ENCODE measurements at places on chromosomes 7 and 10. TPM values are rescaled to one million over a fixed set of nuclear protein-coding genes. Genes with fewer than 3 reads are reported as not detected.

Gene GJD4
- not detected for total RNA-seq

Gene HOXA1
- total RNA-seq: 5.8 TPM

Gene INTS15
- 21.1 TPM for total RNA-seq

Gene CPVL
- total RNA-seq: 2.7 TPM

DNA sequence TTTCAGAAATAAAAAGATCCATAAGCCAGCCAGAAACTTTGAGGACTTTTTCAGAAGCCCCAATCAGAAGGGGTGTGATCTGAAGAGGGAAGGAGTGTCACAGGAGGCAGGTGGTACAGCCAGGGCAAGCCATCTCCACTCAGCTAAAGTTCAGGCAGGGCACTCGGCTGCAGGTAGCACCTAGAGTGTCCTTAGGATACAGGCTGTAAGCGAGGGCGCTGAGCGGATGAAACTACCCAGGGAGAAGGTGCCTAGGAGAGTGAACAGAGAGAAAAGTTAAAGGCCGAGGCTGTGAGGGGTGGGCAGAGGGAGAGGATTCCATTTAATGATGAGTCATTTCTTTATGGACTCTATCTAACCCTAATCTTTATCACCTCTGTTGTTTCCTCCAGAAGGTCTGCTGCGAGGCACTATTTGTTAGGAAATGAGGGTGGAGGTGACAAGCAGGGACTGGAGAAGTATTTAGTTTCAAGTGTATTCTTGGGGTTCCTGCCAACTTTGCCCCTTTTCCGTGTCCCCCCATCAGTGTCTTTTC, 29.8 kb upstream of the ZCCHC24 start:
- H3K27me3 ChIP-seq: no peaks in the 10 kb centered on the region
- no peaks in the 10 kb centered on the region for H3K36me3 ChIP-seq
- no peak overlapping the region for H3K27ac ChIP-seq
- H3K4me3 ChIP-seq: no peak overlapping the region
- no peaks in the 10 kb centered on the region for H3K4me1 ChIP-seq

GRCh38 chr7:141558544-141559183, 7.5 kb downstream of the AGK start:
- no peak for DNase-seq
- H3K36me3 ChIP-seq: peaks cover 62% of the 10 kb centered on the region
- no peak overlapping the region for H3K4me3 ChIP-seq
- H3K4me1 ChIP-seq: peaks cover 11% of the 10 kb centered on the region
- H3K27me3 ChIP-seq: no peaks in the 10 kb centered on the region

- H3K4me3 ChIP-seq: peak overlapping the region; percentile 80
- peaks cover 19% of the 10 kb centered on the region for H3K4me1 ChIP-seq
- no peak for DNase-seq
- no peak overlapping the region for H3K27ac ChIP-seq
These were observed 1.1 kb downstream of the SNX13 start for GRCh38 chr7:17939211-17939605.

GRCh38 chr7:13982940-13983677, 6.4 kb downstream of the ETV1 start:
- H3K27me3 ChIP-seq: no peaks in the 10 kb centered on the region
- DNase-seq: no peak
- no peak overlapping the region for H3K4me3 ChIP-seq
- peaks cover 26% of the 10 kb centered on the region for H3K4me1 ChIP-seq
- H3K27ac ChIP-seq: no peak overlapping the region
- H3K36me3 ChIP-seq: no peaks in the 10 kb centered on the region

DNA sequence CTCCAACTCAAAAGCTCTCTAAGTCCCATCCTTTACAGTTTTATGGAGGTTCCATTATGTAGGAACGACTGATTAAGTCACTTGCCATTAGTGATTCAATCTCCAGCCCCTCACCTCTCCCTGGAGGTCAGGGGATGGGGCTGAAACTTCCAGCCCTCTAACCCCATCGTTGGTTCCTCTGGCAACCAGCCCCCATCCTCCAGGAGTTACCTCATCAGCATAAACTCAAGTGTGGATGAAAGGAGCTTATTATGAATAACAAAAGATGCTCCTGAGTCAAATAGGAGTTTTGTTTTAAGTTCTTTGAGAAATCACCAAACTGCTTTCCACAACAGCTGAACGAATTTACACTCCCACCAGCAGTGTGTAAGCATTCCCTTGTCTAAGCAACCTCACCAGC, 494.3 kb upstream of the AUTS2 start:
- no peak for DNase-seq
- H3K36me3 ChIP-seq: no peaks in the 10 kb centered on the region

DNA sequence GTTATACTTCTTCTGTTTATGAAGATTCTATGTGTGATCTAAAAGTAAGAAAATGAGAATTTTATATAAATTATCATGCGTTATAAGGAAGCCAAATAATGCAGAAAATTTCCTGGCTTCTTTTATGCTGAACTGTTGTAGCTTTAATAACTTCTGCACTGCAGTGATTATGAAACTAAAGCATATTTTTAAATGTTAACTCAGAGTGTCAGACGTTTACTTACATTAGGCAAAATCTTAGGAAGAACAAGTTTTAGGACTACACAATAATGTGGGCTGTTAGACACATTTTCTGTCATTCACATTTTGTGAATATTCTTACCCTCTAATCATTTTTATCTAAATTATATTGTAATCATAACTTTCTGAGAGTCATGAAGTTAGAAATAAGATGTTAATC, 22.0 kb downstream of the GRM3 start:
- H3K4me1 ChIP-seq: no peaks in the 10 kb centered on the region
- H3K36me3 ChIP-seq: no peaks in the 10 kb centered on the region
- H3K27ac ChIP-seq: no peak overlapping the region
- no peaks in the 10 kb centered on the region for H3K27me3 ChIP-seq

- H3K36me3 ChIP-seq: no peaks in the 10 kb centered on the region
- H3K4me3 ChIP-seq: no peak overlapping the region
- peaks cover 4% of the 10 kb centered on the region for H3K27me3 ChIP-seq
- no peaks in the 10 kb centered on the region for H3K4me1 ChIP-seq
These were observed 314.1 kb upstream of the SP4 start for GRCh38 chr7:21113609-21114415.

Gene AKR1C8
- not detected for total RNA-seq

DNA sequence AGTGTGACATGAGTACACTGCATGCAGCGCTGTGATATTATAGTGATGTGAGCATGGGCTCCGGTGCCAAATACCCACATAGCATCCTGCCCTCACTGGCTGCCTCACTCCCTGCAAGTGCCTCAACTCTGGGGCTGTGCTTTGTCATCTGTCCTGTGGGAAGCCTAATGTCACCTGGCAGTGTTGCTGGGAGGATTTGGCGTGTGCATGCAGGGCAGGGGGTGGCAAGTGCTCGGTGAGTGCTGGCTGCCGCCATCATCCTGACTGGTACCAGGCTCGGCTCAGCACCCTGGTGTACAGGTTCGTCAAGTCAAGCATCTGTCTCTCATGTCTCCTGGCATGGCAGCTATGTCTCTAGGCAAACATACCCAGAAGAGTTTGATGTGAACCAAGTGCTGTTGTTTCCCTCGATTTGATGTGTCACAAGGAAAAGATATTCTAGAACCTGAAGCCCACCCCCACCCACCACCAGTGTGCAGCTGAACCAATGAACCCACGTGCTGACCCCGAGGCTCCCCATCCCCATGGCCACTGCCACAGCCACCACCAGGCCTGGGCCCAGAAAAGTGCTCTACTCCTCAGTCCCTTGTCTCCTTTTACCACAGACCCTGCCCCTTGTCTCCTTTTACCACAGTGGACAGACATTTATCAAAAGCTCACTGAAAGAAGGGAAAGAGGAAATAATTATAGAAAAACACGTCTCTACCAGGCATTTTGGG, 135.8 kb downstream of the MAPK8 start:
- DNase-seq: no peak
- peaks cover 11% of the 10 kb centered on the region for H3K4me1 ChIP-seq
- no peaks in the 10 kb centered on the region for H3K27me3 ChIP-seq

GRCh38 chr7:70153933-70154332, 555.7 kb downstream of the AUTS2 start:
- H3K4me1 ChIP-seq: no peaks in the 10 kb centered on the region
- no peak overlapping the region for H3K4me3 ChIP-seq
- no peaks in the 10 kb centered on the region for H3K36me3 ChIP-seq
- no peak for DNase-seq
- no peak overlapping the region for H3K27ac ChIP-seq

GRCh38 chr7:111229181-111229740, 138.3 kb downstream of the LRRN3 start:
- H3K27me3 ChIP-seq: no peaks in the 10 kb centered on the region
- peak; percentile 3 for DNase-seq
- H3K4me3 ChIP-seq: no peak overlapping the region
- peak overlapping the region; percentile 77 for H3K27ac ChIP-seq

Gene ZNF804B
- not detected for total RNA-seq

DNA sequence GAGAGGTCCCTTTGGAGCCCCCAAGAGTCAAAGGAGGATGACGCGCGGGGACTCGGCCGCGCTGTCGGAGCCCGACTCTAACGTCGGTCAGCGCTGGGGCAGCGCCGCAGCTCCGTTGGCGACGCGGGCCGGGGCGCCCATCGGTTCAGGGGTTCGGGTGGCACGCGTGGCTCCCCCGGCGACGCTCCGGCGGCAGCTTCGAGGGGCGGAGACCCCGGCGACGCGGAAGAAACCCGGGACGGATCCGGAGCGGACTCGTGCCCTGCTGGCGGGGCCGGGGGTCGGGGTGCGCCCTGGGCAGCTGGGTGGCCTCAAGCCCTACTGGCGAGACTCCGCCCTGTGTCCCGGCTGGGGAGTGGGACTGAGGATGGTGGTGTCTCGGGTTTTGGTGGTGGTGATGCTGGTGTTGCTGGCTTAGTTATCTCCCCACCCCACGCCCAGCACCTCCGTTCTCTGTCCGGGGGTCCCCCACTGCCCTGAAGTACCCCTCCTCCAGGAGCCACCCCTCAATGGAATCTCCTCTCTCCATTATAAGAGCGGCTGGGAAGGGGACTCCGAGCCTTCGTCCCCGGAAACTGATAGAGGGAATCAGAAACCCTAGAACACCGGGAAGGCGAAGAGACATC, at the start of gene NAT16:
NAT16 (minus strand) TSS at position 164 of the 626 bp plus-strand sequence. CDS start 5,486 bp downstream, outside the sequence.
- H3K36me3 ChIP-seq: no peaks in the 10 kb centered on the region
- H3K27me3 ChIP-seq: peaks cover 61% of the 10 kb centered on the region
- H3K4me1 ChIP-seq: no peaks in the 10 kb centered on the region

DNA sequence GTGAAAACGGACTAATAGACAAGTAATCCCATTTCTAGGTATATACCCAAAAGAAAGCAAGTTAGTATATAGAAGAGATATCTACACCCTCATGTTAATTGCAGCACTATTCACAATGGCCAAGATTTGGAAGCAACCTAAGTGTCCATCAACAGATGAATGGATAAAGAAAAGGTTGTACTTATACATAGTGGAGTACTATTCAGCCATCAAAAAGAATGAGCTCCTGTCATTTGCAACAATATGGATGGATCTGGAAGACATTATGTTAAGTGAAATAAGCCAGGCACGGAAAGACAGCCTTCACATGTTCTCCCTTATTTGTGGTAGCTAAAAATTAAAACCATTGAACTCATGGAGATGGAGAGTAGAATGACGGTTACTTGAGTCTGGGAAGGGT, 88.2 kb downstream of the TES start:
- no peak overlapping the region for H3K4me3 ChIP-seq
- no peaks in the 10 kb centered on the region for H3K36me3 ChIP-seq
- no peak for DNase-seq
- H3K27me3 ChIP-seq: no peaks in the 10 kb centered on the region

GRCh38 chr7:24284699-24285506, 913 bp downstream of the NPY start:
- H3K27ac ChIP-seq: no peak overlapping the region
- no peaks in the 10 kb centered on the region for H3K36me3 ChIP-seq
- H3K27me3 ChIP-seq: peaks cover 70% of the 10 kb centered on the region
- H3K4me3 ChIP-seq: no peak overlapping the region
- DNase-seq: no peak
- H3K4me1 ChIP-seq: 0 out of 2 replicates have a peak, but pooled peaks cover 4% of the 10 kb centered on the region

DNA sequence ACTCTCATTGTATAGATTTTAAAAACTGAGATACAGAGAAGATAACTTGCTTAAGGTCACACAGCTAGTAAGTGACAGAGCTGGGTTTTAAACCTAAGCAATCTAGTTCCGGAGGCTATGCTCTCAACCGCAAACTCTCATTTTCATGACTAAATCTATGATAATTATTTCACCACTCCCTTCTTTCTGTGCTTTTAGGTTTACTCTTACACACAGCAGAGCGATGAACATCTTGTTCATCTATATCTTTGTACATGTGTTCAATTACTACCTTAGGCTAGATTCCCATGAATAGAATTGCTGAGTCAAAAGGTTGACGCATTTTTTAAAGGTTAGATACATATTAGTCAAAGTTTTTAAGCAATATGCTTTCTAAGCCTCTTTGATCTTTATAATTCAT, 154.8 kb downstream of the CHN2 start:
- no peak overlapping the region for H3K27ac ChIP-seq
- peaks cover 12% of the 10 kb centered on the region for H3K27me3 ChIP-seq
- DNase-seq: no peak
- no peaks in the 10 kb centered on the region for H3K4me1 ChIP-seq
- H3K36me3 ChIP-seq: no peaks in the 10 kb centered on the region

Gene SLC13A1
- 0.09 TPM for total RNA-seq

- H3K4me3 ChIP-seq: no peak overlapping the region
- H3K27me3 ChIP-seq: no peaks in the 10 kb centered on the region
- no peak overlapping the region for H3K27ac ChIP-seq
- no peaks in the 10 kb centered on the region for H3K4me1 ChIP-seq
These were observed 280.1 kb downstream of the FRMD4A start for GRCh38 chr10:14050598-14050997.

Measured in SJSA1 (cell line).